Stimulated activated CD4-positive, alpha-beta T cell treated with anti-CD3 and anti-CD28 coated beads, Interleukin-1b, Interleukin-23, amount 100 ng/mL, for 24 hours (primary cell): ENCODE measurements at places on chromosomes 12 and 14.

- no peak for DNase-seq
These were observed 19.3 kb downstream of the CPM start for GRCh38 chr12:68913682-68914081.

DNA sequence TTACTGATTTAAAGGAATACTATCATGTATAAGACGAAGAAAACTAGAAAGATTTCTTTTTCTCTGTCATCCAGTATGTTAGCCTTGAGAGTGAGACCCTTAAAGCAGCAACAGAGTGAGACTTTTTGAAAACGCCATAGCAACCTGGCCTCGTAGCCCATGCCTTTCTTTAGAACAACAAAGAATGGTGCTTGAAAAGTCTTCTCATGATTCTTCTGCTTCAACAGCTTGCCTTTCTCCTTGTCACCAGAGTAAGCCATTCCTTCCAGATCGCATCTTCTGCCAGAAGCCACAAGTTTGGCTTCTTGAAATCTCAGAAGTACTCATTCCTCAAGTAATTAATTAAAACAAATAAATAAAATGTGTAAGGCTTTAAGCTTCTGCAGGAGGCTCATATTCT lies 109.3 kb downstream of the PDE3A start:
- no peak for DNase-seq

- DNase-seq: no peak
These were observed 25.7 kb downstream of the SPTSSA start for GRCh38 chr14:34436118-34436905.

- DNase-seq: no peak
These were observed 339.3 kb downstream of the PCNX1 start for GRCh38 chr14:71246539-71246938.

DNA sequence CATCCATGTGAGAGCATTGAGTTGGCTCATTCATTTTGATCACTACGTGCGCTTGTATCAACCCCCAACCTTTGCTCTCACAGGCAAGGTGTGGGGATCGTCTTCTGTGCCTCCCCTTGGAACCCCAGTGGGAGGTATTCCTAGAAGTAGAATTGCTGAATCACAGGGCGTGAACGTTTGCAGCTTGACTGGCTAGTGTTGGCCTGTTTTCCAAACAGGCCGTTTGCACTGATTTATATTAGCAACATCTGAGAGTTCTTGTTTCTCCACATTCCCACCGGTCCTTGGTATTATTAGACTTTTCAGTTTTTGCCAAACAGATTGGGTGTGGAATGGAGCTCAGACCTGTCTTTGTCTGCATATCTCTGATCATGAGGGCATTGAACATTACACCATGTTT lies 288.6 kb upstream of the PWP1 start:
- DNase-seq: no peak

DNA sequence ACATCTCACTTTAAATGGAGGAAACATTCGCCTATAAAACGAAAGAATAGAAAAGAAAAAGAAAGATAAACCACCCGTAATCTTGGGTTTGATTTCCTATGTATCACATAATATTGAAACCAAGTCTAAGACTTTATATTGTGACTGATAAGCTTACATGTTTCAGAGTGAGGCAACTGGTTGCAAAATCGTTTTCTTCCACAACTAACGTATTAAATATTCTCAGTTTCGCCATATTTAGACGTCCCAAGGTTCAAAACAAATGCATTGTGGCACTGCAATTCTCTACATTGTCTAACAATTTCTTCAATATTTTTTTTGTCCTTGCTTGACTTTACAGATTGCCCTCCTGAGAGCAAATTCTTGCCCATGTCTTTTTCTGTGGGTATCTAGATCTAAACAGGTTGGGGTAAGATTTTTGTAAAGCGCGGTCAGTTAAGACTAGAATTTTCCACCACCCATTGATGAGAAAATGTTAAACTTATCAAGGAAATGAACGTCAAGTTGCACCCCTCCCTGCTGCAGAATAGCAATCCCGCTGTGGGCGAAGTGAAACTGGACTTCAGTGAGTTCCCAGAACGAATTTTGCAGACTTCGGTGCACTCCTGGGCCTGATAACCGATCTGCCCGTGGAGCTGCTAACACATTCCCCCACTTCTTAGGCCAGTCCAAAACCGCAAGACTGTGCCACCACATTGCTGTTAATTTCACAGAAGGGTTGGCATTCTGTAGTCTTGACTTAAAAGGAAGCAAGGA lies 2.7 kb downstream of the TBX3 start:
- DNase-seq: no peak

GRCh38 chr14:103118018-103118662 lies 5.1 kb upstream of the TNFAIP2 start:
- no peak for DNase-seq

GRCh38 chr14:55816225-55816624 lies 236.2 kb downstream of the KTN1 start:
- no peak for DNase-seq
